Lung (tissue), 17 donors: ENCODE measurements at places on chromosomes 2 and 18. TPM values are rescaled to one million over a fixed set of nuclear protein-coding genes. Genes with fewer than 3 reads are reported as not detected.

GRCh38 chr2:226835420-226835795, 446 bp upstream of the RHBDD1 start:
- no peak for DNase-seq

DNA sequence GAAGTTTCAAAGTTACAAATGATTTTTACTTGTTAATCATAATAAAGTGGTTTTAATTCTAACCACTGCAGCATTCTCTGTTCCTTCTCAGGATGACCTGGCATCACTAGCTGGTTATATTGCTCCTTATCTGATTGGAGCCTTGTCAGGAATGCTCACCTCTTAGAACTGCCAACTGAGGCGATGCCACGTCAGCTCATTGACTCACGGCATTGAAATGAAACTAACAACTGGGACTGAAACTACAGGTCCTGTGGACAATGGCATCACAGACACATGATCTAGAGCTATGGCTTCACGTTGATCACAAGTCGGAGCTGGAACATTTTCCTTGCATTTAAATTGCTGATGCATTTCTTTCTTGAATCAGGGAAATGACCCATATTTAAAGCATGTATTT, 54.9 kb upstream of the MAP2 start:
- peak; percentile 35 for DNase-seq

GRCh38 chr2:174846941-174847938, 83.0 kb upstream of the CHRNA1 start:
- DNase-seq: peak; percentile 93

Gene PJVK
- polyA plus RNA-seq: 0.82 TPM

DNA sequence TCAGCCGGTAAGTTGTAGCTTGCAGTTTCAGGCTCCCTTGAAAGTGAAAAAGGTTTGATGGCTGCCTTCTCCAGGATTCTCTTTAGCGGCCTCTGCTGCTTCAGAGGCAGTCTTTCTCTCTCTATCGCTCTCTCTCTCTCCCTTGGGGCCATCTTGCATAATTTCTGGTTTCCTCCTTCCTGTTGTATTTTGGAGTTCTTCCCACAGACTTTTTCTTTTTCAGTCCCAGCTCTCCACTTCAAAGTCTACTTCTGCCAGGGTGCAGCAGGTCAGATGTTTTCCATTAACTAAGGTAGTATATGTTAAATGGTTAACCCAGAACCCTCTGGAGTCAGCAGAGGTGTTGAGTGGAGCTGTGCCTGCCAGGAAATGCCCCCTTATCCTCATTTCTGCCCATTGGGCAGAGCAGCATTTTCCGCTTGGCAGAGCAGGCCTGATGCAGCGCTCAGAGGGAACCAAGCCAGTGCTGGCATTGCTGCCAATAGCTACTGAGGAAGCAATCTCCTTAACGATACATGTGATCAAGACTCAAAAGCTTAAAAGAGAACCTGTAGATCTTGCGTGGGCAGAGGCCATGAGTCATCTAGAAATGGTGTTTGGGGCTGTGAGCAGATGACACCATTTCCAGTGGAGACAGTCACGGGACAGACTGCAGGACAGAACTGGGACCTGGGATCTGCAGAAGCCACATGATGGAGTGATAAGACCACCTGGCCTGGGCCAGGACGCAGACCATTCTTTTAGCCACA, 20.8 kb downstream of the DBI start:
- no peak for DNase-seq

GRCh38 chr18:48554610-48555400, 16.0 kb downstream of the CTIF start:
- no peak for DNase-seq
